ENCODE measurements at places on chromosomes 16 and 17.

DNA sequence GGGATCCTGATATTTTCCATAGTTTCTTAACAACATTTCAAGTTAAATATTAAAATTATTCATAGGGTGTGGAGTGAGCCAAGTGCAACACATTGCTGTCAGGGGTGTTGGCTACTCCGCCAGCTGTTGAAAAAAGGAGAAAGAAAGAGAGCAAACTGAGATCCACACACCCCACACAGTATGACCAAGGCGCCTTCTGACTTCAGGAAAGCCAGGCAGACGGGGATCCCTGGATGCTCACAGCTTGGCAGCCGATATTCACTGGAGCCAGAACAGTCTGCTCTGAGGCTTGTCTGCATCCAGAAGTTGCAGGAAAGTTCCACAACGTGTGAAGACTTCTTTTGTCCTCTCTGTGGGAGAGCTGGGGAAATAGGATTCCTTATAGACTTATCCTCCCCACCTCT lies 9.3 kb downstream of the CHD9NB start:
- DNase-seq = no peak

GRCh38 chr17:81910840-81911276 lies 341 bp downstream of the PCYT2 start:
- no peak for DNase-seq

DNA sequence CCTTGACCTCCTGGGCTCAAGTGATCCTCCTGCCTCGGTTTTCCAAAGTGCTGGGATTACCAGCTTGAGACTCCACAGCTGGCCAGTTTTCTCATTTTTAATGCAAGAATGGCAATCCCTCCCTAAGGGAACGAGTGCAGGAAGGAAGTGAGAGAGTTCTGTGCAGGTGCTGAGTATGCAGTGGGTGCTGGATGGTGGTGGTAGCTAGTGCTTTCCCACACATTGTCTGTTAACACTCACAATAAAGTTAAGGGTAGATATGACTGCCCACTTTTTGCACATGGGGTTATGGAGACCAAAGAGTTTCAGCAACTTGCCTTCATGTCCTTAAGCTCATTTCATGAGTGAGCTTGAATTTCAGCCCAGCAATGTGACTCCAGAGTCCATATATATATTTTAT lies 18.5 kb downstream of the RGS9 start:
- DNase-seq = no peak

DNA sequence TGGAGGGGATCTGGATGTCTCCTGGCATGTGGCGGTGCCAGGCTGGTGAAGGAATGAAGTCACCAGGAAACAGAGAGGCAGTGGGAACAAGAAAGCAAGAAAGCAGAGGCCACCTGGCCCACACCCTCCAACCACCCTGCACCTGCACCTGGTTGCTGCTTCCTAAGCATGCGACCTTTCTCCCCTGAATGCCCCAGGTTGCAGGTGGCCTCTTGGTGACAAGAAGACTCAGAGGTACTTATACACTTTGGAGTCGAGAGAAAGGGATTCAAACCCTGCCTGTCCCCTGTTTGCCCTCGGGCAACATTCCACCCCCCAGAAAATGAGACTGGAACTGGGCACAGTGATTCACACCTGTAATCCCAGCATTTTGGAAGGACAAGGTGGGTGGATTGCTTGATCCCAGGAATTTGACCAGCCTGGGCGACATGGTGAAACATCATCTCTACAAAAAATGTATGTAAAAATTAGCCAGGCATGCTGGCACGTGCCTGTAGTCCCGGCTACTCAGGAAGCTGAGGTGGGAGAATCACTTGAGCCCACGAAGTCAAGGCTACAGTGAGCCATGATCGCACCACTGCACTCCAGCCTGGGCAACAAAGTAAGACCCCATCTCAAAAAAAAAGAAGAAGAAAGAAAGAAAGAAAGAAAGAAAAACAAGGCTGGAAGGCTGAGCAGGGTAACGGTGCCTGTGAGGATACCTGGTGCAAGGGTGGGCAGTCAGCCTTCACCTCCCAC lies 34.6 kb upstream of the TNRC6C start:
- DNase-seq = no peak

DNA sequence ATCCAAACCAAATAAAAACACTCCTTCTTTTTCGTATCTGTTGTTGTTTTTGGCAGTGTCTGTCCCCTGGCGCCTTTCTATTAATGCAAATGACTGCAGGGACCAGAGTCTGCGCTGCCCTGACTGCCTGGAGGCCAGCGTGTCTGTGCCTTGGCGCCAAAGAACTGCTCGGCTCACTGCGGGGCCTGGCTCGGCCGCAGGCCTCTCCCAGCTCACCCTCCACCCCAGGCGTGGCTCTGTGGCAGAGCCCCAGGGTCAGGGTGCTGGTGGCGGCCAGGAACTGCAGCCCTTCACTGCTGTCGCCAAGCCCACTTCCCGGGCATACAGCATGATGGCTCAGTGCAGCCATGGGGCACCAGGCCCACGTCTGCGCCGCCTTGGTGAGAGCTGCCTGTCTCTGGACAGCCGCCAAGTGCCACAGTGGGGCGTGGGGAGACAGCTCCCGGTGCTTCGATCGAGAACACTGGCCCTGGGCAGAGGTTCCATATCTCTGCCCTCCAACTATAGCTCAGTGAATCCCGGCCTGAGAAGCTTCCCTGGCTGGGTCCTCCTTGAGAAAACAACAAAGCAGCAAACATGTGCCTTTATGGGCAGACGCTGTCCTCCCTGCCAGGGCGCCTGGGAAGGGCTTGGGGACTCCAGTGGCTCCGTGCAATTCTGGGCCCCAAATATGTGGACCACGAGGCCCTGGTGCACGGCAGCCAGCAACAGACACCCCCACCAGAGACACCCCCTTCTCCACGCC lies 11.1 kb downstream of the CANT1 start:
- DNase-seq = no peak

DNA sequence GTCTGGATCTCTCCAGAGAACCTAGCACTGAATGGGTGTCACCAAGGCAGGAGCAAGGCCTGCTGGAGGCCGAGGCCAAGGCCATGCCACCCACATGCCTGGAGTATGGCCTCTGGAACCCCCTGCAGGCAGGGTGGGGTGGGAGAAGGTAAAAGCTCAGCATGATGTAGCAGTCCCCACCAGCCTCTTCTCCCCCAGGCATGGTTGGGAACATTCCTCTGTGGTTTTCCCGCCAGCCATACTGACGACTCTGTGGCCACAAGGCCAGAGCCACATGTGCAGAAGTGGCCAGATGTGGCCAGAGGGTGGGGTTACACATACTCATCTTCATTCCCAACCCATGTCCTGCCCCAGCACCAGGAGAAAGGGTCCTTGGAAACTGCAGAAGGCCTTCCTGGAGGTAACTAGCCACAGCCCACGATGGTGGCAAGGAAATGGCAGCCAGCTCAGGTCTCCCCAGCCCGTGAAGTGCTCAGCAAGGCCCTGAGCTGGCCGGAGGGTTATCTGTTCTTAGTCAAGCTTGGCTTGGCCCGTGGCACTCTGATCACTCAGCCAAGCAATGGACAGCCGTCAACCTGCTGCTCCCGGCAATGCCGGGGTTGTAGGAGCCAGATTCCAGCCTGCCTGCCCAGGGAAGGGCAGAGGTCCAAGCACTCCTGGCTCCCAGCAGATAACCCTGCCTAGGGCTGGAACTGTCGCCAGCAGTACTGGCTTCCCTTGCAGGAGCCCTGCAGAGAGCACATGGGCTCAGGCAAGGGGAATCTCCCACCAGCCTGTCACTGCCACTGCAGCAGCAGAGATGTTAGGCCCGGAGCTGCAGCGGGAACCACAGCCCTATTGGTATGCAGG lies 26.1 kb downstream of the HDAC5 start:
- no peak for DNase-seq

GRCh38 chr17:8366231-8366630 lies 10.3 kb downstream of the KRABD2 start:
- no peak for DNase-seq

- DNase-seq = no peak
Observed at GRCh38 chr17:46072998-46073397, 73.9 kb downstream of the STH start.

GRCh38 chr16:56231-56927 lies 2.8 kb downstream of the SNRNP25 start:
- DNase-seq = no peak

DNA sequence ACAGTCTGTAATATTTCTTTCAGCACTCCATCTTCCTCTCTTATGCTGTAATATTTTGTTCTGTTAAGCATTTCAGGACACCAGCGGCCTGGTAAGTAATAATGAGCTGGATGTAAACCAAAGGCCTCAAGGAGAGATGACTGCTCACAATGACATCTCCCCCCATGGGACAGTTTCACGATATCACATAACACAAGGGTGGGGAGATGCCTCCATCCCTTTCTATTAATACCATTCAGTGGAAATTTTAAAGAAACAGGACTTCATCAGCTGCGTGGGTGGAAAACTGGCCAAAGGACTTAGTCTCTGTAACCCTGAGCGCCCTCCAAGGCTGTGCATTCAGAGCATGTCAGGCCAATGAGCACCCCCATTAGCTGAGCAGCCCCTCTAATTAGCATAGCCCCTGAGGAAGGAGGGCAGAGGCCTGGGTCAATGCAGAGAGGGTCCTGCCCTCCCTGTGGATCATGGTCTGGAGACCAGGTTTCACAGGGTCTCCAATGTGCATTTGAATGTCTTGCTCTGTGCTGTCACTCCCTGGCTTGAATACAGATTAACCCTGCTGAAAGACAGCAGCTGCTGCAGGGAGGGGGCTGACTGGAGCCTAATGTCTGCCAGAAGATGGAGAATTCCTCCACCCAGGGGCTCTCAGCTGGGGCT lies 156.4 kb downstream of the HS3ST2 start:
- DNase-seq = no peak

GRCh38 chr17:40350689-40351358 lies 13.7 kb downstream of the GJD3 start:
- DNase-seq = no peak

- DNase-seq = no peak
Observed at GRCh38 chr17:50381920-50382319, 8.9 kb downstream of the EME1 start.

GRCh38 chr17:879546-880442 lies 97.6 kb downstream of the MRM3 start:
- DNase-seq = no peak

DNA sequence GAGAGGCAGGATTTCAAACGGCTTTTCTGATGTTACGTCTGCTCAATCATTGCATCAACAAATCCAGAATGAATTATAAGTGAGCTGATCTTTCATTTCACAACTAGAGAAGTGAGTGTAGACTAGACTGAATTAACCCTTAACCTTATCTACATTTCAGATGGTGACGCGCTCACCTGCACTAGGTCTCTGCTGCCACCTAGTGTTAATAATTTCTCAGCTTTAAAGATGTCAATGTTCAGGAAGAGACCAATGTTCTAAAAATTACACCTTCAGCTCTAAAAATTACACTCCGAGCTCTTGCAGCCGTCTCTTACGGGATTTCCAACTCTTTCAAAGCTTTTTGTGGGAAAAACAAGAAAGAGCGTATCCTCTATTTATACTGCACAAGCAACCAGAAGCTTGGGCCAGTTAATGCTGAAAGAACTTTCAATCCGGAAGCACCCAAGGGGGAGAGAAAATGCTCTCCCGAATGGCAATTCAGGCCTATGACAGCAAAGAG lies 88.2 kb upstream of the FA2H start:
- DNase-seq = no peak

DNA sequence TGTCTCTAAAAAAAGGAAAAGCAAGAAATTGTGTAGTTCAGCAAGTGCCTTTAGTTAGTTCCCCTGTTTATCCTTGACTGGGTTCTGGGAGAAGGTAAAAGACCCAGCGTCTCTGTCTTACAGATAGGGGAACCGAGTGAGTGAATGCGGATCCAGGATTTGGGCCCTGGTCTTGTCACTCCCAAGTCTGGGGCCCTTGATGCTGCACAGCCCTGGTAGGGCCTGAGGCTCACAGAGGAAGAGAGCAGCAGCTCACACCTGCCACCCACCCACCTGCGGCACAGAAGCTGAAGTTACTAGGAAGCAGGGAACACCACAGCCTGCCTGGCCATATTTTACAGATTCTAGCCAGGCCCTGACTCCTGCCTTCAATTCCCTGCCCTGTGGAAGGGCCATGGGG lies 22.2 kb downstream of the LASP1 start:
- DNase-seq = no peak

GRCh38 chr17:68399638-68400403 lies 57.5 kb downstream of the WIPI1 start:
- DNase-seq = no peak

GRCh38 chr17:72270273-72270924 lies 149.6 kb downstream of the SOX9 start:
- DNase-seq = no peak

DNA sequence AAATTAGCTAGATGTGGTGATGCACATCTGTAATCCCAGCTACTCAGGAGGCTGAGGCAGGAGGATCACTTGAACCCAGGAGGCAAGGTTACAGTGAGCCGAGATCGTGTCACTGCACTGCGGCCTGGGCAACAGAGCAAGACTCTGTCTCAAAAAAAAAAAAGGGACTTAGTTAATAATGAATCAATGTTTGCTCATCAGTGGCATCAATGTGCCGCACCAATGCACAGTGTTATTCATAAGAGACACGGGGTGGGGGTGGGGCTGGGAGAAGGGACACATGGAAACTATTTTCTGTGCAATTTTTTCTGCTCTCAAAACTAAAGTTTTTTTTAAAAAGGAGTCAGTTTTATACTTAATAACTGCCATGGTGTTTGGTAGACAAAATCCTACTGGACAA lies 6.8 kb upstream of the ATP2C2 start:
- no peak for DNase-seq

DNA sequence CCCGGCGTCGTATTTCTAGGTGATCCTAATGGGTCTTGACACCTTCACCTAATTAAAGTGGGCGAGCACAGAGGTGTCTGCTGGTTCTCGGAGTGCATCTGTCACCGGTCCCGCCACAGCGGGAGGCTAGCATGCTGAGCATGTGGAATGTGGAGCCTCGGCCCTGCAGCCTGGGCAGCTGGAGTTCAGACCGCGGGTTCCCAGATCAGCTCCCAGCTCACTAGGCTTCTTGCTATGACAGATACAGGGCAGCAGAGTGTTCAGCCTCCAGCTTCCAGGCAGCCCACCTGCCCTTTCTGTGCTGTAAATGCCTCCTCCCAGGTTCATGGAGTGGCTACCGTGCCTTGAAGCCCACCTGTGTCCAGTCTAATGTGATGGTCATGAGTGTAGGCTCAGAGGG lies 166.7 kb downstream of the CPPED1 start:
- no peak for DNase-seq

- no peak for DNase-seq
Observed at GRCh38 chr16:20910781-20911321, 10.3 kb downstream of the LYRM1 start.

- peak; percentile 71 for DNase-seq
Observed at GRCh38 chr17:64448665-64449512, at the start of gene MILR1. TSS of gene MILR1 (plus strand) at chr17:64449115. CDS start at chr17:64449169, 54 bp downstream.

DNA sequence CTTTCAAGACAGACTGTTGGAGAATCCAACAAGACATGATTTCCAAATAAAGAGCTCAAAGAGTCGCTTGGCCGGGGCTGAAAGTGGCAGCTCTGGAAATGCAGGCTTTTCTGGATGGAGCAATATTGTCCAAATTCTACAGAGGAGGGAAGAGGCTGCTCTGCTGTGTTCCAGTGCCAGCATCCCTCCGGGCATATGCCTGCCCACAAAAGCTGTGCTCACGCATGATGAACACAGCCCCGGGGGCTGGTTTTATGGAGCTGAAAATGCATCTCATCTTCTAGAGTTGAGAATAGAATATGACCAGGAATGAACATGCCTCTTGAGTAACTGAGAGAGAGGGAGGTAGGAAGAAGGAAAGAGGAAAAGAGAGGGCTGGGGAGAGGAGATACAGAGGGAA lies 74.7 kb upstream of the TOX3 start:
- DNase-seq = no peak
